ENCODE measurements at places on chromosomes 7 and 10.

GRCh38 chr7:94314413-94315410 is 80.0 kb upstream of the COL1A2 start:
- DNase-seq, result no peak

- peak; percentile 80 for DNase-seq
Observed at GRCh38 chr10:73931767-73932619, 21.1 kb downstream of the PLAU start.

DNA sequence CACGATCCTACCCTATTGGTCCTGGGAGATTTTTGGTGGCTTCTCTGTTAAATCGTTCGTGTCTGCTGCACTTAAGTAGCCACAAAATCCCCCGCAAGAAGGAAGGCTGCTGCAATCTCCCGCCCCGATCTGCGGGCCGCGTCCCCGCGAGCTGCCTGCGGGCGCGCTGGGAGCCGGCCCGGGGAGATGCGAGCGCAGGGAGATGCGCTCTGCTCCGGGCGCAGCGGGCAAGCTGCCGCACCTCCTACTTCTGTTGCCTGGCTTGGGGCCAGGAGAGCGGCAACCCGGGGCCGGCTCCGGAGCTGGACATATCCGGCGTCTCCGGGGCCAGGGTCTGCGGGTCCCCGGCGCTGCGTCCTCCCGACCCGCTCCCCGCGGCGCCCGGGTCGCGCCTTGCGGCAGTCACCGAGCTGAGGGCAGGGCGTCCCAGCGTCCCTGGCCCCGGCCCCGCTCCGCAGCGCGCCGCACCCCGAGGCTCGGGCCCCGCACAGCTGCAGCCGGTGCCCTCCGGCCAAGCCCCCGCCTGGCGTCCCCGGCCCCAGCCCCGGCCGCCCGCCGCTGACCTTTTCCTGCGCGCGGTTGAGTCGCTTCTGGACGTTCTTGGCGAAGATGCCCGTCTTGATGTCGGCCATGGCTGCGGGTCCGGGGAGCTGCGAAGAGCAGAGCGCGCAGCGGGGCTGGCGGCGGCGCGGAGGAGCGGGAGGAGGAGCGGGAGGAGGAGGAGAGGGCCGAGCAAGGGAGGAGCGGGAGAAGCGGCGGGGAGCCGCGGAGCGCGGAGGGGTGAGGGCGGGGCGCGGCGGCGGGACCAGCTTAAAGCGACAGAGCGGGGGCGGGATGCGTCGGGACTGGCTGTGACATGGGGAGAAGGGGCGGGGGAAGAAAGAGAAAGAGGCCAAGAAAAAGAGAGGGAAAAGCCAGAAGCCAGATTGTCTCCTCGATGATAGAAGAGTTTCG is at the start of gene AMPH:
AMPH (minus strand) TSS at position 654 of the 954 bp plus-strand sequence; CDS start at position 632, 22 bp downstream.
- peak; percentile 82 for DNase-seq

DNA sequence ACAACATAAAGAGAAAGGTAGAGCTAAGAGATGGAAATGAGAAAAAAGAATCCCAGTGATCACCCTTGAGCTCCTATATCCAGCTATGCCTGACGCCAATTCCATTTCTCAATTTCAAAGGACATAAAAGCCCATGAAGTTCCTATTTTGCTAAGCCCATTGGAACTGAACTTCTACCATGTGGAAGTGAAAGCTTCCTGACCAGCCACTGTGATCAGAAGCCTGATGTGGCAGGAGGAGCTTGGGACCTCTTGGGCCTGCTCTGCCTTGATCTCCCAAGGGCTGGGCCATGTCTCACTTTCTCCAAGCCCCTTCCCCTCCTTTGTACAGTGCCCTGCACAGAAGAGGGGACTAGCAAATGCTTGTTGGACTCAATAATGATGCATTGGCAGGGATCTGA is 52.7 kb downstream of the PRLHR start:
- DNase-seq, result no peak

DNA sequence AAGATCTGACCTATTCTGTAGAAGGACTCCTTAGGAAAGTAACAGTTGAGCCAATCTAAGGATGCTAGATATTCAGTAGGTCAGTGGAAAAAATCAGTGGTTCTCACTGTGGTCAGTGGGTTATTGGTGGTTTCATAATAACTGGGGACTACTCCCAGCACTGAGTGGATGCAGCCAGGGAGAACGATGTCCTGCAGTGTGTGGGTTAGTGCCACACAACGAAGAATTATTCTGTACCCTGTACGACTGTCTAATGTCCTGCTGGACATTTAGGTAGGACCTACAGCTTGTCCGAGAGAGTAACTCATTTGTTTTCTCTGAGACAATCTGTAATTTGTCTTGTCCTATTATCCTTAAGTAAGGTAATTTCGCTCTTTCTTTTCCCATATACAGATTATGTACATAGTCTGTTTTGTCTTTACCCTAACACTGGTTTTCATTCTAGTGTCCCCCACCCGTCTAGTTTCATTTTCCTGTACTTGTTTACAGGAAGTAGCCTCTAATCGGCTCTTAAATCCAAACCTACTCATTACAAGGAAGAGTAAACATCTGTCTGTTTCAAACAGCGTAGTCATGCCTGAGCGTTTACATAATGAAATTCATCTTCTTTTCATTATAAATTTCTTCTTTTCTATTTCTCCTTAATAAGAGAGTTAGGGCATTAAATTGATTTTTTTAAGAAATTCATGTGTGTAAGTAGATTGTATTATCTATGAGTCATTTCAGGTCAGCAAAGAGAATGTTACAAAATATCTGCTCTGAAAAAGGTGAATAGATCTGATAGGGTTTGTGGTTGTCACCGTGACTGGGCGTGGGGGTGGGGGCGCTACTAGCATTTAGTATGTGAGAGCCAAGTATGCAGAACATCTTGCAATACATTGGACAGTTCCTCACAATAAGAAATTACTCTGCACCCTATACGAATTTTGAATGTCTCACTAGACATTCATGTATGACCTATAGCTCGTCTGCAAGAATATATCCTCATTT is 8.3 kb upstream of the ZC3HAV1L start:
- no peak for DNase-seq

GRCh38 chr7:139767561-139767982 is 10.2 kb downstream of the HIPK2 start:
- DNase-seq, result no peak
